ENCODE measurements at places on chromosomes 11 and 22.

DNA sequence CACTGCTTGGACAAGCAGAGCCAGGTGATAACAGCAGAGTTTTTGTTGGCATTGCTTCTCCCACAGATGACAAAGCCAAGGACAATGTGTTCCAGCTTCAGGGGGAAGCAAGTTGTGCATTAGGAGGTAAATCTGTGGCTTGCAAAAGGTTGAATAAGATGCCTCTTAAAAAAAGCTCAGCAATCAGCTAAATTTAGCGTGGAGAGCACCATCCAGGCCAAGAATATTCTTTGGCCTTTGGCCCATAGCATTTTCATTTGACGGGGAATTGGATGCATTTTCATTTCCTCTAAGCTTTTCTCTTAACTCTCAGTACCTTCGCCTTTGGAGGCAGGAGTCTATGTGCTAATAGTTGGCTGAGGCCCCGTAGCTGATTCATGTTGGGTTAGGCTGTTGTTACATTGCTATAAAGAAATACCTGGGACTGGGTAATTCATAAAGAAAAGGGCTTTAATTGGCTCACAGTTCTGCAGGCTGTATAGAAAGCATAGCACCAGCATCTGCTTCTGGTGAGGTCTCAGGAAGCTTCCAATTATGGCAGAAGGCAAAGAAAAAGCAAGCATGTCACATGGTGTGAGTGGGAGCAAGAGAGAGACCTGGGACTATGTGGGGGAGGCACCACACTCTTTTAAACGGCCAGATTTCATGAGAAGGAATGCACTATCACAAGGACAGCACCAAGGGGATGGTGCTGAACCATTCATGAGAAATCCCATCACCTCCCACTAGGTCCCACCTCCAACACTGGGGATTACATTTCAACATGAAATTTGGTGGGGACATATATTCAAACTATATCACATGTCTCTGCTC lies 350.1 kb upstream of the C11orf87 start:
- DNase-seq: peak; percentile 79

GRCh38 chr11:110471371-110471770 lies 41.6 kb downstream of the FDX1 start:
- DNase-seq: peak; percentile 7

DNA sequence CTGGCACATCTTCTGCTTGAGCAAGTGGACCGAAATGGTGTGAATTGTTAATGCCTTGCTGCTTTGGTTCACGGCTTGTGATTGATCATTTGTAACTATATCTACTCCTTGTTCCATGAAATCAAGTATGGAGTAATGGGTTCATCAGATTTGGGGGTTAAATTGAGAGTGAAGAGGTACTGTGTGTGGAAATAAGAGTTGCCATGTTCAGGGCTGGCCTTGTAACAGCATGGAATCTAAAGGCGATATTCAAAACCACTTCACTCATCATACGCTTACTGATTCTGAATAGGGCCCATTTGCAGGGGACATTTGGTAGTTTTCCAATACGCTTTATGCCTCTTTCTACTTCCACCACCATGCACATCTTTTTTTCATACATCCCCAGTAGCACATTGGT lies 122.2 kb downstream of the DCDC1 start:
- no peak for DNase-seq

- no peak for DNase-seq
These were observed 49.2 kb upstream of the SESN3 start for GRCh38 chr11:95279921-95280868.

GRCh38 chr11:61895046-61895717 lies 3.8 kb upstream of the FADS3 start:
- DNase-seq: no peak
